ENCODE measurements at places on chromosomes 11 and 22.

DNA sequence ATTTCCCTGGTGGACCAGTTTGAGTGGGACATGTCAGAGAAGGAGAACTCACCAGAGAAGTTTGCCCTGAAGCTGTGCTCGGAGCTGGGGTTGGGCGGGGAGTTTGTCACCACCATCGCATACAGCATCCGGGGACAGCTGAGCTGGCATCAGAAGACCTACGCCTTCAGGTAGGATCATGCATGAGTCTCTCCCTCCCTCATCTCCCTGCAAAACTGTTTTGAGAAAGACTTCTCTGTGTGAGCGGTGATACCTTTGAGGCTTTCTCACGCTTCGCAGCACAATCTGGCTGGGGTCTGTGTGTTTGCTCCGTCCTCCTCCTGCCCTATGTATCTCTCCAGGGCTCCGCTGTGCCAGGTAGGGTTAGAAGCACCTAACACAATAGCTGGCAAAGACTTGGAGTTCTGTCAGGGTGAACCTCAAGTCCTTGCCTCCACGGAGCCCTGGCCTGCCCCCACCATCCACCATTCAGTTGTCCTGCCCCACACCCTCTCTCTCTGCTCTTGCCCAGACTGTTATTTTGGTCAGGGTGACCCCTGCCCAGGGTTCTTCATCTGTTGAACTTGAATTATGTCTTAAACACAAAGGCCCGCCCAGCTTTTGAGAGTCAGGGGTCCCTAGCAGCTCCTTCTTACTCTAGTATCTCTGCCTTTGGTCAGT is 13.4 kb downstream of the DERL3 start:
- DNase-seq = no peak

GRCh38 chr11:20783220-20783619 is 113.8 kb downstream of the NELL1 start:
- DNase-seq = no peak

DNA sequence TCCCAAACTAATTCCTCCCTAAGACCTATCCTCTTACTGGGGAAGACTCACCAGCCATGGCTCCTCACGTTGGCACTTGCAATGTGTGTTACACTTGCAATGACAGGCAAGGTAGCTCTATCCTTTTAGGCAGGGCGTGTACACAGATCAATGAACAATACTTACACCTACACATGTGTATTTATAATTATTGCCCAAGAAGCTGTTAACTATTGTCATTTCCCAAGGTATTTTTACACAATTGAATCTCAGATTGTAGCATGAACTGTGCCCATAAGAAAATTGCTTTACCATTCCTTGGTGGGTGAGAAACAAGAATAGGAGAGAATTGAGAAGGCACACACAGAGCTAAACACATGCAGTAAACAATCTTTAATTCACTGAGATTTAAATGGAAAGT is at the start of gene CARD18:
CARD18 (minus strand) TSS at position 101 of the 400 bp plus-strand sequence; CDS start at position 58, 43 bp downstream.
- no peak for DNase-seq

- DNase-seq = no peak
Measured at GRCh38 chr22:50436841-50437341, 37.9 kb downstream of the SBF1 start.
